ENCODE measurements at places on chromosomes 6 and 20.

- no peak for DNase-seq
Measured at GRCh38 chr6:148502083-148502772, 159.6 kb downstream of the SASH1 start.

GRCh38 chr20:47810116-47810677 lies 24.9 kb upstream of the SULF2 start:
- no peak for DNase-seq

GRCh38 chr6:24214984-24215383 lies 89.0 kb downstream of the NRSN1 start:
- DNase-seq = no peak

DNA sequence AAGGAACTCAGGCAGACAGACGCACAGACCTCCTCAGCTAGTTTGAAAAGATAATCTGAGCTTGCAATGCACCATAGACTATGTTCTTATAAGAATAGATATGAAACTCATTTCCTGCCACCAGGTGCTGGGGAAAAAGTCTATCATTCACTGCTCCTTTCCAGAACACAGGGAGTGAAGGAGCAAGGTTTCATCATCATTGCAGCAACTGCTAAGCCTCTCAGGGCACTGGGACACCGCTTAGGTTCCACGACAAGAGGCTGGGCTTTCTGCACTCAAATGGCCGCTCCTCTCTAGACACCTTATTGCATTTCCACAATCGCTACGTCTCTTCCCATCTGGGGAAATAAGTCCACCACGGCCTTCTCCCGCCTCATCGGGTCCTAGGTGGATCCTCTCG lies 418.5 kb upstream of the JARID2 start:
- no peak for DNase-seq

DNA sequence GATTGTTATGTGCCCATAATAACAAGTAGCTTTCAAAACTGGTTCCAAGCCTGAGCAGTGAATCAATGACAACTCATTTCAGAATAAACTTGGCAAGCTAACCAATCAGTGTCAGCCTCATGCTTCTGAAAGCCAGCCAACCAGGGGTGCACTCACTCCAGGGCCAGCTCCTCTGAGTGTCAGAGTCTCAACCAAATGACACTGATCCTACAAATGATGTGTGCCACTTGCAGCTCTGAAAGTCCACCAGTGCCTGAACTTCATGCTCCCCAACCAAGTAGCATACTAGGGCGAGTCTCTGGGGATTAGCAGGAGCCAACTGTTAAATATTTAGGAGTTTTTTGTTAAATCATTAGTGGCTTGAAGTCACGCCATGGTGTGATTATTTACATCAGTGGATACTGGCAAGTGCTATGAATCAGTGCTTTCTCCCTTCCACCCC lies 4.5 kb downstream of the IYD start:
- no peak for DNase-seq

DNA sequence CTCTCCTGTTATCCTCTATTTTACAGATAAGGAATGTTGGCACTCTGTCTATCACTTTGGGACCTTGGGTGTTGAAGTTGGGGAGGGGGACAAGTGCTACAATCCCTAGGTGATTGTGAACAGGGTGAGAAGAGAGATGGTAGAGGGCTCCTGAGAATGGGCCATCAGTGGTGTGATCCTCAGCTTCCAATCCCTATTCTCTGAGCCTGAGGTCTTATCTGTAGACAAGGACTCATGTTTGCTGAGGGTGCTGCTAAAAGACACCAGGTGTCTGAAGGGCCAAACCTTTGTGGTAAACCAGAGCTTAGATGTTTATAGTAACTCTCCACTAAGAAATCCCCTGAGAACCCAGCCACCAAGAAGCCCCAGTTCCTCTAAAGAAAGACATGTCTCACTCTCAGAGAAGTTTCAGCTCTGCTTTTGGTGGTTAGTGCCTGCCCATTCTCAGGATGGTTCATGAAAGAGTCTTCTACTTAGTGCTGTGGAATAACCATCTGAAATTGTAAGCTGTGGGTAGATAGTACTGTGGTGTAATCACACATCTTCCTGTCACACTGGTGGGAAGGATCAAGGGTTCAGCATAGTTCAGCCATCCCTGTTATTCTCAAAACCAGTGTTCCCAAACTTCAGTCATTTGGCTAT lies 58.2 kb upstream of the IL20RA start:
- no peak for DNase-seq

DNA sequence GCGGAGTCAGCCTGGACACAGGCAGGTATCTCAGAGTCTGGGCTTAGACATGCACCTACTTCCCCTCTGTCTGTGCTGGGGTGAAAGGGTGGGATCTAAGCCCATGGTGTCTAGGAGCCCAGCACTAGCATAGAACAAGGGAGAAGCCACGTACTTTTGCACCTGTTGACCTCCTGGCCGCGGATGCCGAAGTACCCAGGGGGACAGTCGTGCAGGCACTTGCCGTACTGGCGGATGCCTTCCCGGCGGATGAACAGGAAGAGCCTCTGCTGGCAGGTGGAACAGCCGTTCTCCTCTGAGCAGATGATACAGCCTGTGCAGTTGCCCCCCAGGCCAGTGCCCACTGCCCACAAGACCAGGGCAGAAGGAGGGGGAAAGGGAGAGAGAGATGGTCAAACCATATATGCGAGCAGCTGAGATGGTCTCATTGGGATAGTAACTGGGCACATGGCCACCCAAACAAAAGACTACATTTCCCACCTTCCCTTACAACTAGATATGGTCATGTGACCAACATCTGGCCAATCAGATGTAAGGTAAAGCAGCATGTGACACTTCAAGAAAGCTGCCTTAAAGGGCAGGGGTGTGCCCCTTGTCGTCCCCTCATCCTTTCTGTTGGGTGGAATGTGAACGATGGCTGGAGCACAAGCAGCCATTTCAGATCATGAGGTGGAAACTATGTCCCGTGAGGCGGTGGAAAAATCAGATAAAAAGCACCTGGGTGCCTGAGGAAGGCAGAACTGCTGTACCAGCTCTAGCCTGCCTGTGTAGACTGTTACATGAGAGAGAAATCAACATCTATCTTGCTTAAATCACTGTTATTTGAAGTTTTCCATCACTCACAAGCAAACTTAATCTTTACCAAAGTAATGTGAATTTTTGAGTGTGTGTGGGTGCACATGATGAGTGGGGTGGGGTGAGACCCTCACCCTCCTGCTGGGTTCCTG lies 34.0 kb downstream of the RSPO4 start:
- no peak for DNase-seq

GRCh38 chr20:62793757-62794006 lies 2.6 kb upstream of the MRGBP start:
- no peak for DNase-seq

GRCh38 chr20:1375515-1375914 lies 17.3 kb downstream of the FKBP1A start:
- no peak for DNase-seq

GRCh38 chr6:23277521-23278179 lies 708.3 kb downstream of the HDGFL1 start:
- DNase-seq = no peak

- no peak for DNase-seq
Measured at GRCh38 chr6:40803897-40804702, 216.9 kb upstream of the LRFN2 start.

GRCh38 chr6:28657381-28657768 lies 131.7 kb downstream of the GPX5 start:
- DNase-seq = peak; percentile 35

DNA sequence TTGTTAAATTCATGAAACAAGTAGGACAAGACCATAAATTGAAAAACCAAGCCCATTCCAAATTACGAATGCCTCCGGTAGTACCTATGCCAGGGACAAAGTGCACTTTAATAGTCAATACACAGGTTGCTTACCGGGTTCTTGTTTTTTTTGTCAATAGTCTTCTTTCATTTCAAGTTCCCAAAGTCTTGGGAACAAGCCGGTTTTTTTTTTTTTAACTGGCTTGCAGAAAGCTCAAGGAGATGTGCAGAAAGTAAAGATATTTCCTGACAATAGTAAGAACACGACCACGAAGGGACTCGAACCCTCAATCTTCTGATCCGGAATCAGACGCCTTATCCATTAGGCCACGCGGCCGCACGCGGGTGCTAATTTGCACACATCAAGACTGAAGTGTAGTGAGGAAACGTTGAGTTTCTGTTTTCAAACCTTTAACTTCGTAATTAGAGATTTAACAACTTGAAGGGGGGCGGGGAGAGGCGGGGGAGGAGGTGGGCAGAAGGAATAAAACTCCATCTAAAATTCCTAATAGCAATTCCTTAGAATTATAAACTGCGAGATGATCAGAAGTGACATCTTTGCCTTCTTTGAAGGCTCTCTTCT lies 181.0 kb downstream of the TRIM27 start:
- no peak for DNase-seq

- DNase-seq = no peak
Measured at GRCh38 chr6:110544472-110544871, 68.1 kb upstream of the SLC22A16 start.

- DNase-seq = no peak
Measured at GRCh38 chr20:54115172-54115854, 44.9 kb upstream of the BCAS1 start.

- no peak for DNase-seq
Measured at GRCh38 chr6:167795321-167795811, 31.3 kb upstream of the AFDN start.

- peak; percentile 80 for DNase-seq
Measured at GRCh38 chr6:166999145-166999883, at the start of gene CEP43. Gene CEP43, plus strand, starts transcription at chr6:166999397. Its CDS starts 16 bp downstream, at chr6:166999413.

- no peak for DNase-seq
Measured at GRCh38 chr20:3405139-3405538, 2.3 kb downstream of the DNAAF9 start.

GRCh38 chr20:18005990-18006364 lies 37.2 kb downstream of the MGME1 start:
- no peak for DNase-seq

DNA sequence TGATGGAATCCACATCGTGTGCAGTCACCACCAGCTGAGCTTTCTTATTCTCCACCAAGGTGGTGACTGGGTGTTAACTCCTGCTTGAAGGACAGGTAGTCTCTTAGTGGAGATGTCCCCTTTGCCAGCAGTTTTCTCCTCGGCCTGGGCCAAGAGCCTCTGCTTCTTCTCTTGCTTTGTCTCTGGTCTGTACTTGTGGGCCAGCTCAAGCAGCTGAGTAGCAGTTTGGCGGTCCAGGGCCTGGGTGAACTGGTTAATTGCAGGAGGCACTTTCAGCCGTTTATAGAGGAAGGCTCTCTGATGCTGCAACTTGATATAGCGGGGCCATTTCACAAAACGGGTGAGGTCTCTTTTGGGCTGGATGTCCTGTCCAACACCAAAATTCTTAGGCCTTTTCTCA lies 76.0 kb upstream of the NNAT start:
- no peak for DNase-seq

- DNase-seq = no peak
Measured at GRCh38 chr6:77450924-77451323, 12.4 kb downstream of the HTR1B start.

GRCh38 chr6:151286214-151286613 lies 46.4 kb downstream of the AKAP12 start:
- DNase-seq = no peak

GRCh38 chr6:52190409-52190808 lies 4.2 kb downstream of the IL17A start:
- DNase-seq = no peak

GRCh38 chr6:133644892-133645619 lies 243.9 kb upstream of the TCF21 start:
- DNase-seq = no peak

DNA sequence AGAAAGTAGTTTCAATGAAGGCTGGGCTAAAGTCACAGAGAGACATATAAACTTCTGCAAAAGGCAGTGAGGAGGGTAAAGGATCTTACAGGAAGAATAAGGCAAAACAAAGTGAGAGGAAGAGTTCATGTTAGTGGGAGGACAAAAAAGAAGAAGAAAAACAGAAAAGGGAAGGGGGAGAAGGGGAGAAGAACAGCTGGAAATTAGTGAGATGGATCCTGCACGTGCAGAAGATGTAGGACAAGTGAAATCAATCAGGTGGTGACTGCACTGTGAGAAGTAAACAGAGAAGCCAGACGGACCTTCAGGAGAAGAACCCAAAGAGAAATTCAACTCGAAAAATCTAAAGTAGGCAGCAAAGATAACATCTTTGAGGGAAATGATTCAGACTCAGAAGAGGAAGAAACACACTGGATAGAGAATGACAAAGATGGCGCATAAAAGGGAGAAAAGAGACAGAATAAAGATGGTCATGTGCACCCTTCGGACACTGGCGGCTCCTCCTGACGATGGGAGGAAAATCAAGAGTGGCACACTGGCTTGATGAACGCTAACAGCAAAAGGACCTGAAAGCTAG lies 105.9 kb downstream of the MYB start:
- no peak for DNase-seq

DNA sequence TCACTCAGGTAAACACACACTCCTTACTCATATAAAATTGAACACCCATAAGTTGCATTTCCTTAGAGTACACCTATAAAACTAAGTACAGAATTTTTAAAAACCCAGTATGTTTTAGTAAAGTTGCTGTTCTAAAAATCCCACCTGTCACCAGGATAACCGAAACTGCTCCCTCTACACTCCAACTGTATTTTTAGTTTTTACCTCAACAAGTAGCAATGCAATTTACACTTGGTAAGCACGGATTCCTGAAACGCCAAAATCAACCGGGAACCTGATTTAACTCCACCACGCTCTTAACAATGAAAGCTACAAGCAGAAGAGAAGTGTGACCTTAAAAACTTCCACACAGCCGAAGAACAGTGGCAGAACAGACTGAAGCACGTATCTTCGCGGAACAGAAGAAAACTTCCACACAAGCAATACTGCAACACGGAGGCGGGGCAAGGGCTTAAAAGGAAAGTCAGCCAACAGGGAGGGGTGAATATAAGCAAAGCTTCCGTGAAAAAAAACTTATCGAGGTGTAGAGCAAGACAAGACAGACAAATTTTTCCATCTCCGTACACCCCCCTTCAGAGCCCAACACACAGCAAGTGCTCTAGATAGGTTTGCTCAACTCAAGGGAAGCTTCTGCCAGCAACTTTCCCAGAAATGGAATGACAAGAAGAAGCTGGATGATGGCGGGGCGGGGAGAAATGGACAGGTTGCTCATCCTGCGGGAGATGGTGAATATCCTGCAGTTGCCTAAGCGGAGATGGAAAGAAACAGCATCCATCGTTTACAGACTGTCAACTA lies 1.4 kb downstream of the STAU1 start:
- DNase-seq = no peak

DNA sequence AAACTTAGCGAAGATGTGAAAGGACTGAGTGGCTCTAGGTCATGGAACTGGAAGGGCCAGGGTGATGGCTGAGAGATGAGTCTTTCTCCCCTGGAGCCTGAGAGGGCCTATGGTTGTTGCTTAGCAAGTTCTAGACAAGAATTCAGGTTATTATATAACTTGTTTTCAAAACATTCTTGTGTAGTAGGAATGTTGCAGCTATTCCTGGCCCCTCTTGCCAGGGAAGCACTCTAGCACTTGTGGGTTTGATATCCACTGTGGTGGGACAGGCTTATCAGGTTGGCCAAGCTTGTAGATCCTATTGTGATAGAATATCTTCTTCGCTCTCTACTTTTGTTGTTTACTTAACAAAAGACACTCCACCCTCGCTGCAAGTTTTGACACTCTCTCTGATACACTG lies 211.8 kb upstream of the CITED2 start:
- no peak for DNase-seq

DNA sequence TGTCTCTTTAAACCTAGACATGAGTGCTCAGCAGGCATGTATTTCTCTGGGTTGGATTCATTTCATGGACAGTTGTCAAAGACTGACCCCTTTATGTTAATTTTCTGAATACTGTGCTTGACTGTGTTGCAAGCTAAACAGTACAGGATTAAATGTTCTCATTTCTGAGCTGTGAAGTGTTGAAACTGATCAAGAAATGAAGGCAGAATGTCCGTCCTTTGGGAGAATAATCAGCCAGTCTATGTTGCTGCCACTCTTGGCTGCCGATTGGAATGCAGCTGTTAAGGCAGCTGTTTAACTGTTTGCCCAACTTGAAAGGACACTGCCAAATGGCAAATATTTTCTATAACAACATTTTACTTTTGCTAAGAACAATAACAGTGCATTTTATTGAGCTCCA lies 87.3 kb downstream of the CEP57L1 start:
- peak; percentile 54 for DNase-seq
